IMR-90 (cell line): ENCODE measurements at places on chromosomes 1 and 21. TPM values are rescaled to one million over a fixed set of nuclear protein-coding genes. Genes with fewer than 3 reads are reported as not detected.

DNA sequence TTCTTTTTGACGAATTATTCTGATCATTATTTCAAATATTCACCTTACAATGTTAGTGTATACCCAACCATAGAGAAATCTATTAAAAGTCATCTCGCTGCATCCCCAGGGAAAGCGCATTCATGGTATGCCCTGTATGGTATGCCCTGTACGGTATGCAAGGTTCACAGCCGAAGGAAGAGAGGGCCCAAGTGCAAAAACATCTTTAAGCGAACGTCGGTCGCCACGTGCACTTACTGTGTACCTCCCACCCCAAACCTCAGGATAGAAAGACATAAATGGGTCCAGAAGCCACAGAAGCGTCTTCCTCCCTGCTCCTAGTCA lies 14.4 kb downstream of the HLX start:
- no peak for DNase-seq

DNA sequence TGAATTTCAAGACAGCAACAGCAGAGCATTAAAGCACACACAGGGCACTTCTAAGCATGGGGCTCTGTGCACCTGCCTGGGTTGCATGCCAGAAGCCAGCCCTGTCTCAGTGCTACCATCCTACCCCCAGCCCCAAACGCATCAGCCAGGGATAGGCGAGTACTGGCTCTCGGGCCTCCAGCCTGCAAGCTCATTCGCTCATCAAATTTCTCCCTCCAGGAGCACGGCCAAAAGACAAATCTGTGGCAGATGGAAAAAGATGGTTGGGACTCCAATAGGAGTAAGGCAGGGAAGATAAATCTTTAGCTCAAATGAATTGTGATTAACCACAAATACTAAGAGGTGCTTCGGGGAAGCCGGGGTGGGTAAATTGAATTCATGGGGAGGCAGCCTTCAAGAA lies 189.6 kb downstream of the KAZN start:
- DNase-seq, result no peak

- DNase-seq, result no peak
Measured at GRCh38 chr1:82786883-82787282, 986.1 kb downstream of the ADGRL2 start.

DNA sequence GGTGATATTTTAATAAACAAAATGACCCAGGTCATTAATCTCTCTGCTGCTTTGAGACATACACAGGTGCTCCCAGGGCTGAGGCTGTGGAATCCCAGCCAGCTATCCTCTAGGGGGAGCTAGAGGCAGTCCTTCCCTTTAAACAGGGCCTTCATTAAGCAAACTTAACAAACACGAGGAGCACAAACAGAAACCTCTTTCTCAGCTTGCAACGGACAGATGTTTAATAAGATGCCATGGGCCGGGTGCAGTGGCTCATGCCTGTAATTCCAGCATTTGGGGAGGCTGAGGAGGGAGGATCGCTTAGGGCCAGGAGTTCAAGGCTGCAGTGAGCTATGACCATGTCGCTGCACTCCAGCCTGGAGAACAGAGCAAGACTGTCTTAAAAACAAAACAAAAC lies 106.7 kb downstream of the HIVEP3 start:
- peak; percentile 78 for DNase-seq

The GMEB1 gene
- 7.9 and 8.6 TPM in 2 replicates for total RNA-seq

DNA sequence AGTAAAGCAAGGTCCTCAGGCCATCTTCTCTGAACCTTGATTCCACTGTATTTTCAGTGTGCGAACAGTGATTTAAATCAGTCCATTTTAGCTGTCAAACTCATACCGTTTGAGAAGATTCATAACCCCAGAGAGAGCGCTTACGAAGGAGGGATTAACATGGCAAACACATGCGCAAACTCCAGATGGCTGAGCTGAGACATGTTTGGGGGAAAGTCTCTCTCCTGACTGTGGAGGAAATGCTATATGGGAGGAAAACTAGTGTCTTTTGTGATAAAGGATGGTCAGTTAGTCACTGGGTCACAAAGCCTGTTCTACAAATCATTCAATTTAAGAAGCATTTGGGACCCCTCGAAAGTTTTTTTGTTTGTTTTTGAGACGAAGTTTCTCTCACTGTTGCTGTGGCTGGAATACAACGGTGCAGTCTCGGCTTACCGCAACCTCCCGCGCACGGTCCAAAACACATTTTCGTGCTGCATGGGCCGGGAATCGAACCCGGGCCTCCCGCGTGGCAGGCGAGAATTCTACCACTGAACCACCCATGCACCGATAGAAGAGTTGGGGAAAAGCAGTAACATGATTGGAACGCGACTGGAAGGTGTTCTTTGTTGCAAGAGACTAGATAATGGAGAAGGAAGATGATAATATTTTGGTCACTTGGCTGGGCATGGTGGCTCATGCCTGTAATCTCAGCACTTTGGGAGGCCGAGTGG lies 58.4 kb upstream of the CXADR start:
- peak; percentile 92 for DNase-seq

DNA sequence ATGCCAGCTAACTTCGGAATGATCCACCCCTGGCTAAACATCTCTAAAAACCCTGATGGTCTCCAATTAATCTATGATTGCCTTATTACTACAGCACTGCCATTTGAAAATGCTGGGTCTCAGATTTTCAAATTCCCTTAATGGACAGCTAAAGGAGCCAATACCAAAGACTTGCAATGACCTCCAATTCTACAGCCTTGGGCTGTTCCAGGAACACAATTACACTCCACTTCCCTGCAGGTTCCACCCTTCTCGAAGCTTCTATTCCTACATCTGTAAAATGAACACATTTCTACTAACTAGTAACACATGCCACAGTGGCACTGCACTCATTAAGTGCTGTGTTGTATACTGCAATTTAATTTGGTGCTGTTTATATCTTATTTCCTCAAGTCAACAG lies 85.7 kb upstream of the AK4 start:
- no peak for DNase-seq

The FAM72D gene
- 0.72 and 0.83 TPM in 2 replicates for total RNA-seq

- no peak for DNase-seq
Measured at GRCh38 chr1:207799989-207800648, 48.3 kb downstream of the CD46 start.

- DNase-seq, result no peak
Measured at GRCh38 chr1:237045278-237046016, 3.5 kb downstream of the RYR2 start.

DNA sequence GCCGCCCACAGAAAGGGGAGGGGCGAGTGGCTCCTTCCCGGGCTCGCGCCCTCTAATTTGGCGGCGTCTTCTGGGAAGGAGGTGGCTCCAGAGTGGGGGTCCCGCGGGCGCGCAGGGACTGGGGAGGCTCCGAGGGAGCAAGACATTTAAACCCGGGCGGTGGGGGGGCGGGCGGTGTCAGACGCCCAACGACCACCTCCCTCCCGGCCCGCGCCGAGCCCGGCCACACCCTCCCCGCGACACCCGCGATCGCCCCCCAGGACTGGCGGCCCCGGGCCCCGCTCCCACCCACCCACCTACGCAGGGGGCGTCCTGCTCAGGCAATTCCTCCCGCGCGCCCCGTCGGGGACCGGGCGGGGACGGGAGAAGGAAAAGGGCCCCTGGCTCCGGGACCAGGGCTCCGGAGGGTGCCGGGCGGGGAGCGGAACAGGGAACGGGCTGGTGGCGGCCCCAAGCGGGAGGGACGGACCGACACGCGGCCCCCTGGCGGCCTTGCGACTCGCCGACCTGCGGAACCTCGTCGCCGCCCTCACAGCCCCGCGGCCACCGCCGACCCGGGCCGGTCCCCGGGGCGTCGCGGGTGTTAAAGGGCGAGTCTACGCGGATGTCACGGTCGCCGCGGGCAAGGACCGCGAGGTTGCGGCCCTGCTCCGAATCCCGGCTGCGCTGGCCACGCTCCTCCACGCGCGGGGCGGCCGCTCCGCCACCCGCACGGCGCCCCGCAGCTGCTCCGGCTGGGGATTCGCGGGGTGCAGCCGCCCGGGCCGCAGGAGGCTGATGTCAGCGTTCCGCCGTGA lies 94.0 kb upstream of the FMN2 start:
- no peak for DNase-seq
